ENCODE measurements at places on chromosomes 6 and 20. TPM values are rescaled to one million over a fixed set of nuclear protein-coding genes. Genes with fewer than 3 reads are reported as not detected.

The VGLL2 gene
- polyA plus RNA-seq: 76.1 TPM

The SPATS1 gene
- not detected for polyA plus RNA-seq

The TREM2 gene
- 0.26 TPM for polyA plus RNA-seq

The ZNF184 gene
- polyA plus RNA-seq: not detected

The HLA-DOB gene
- polyA plus RNA-seq: 0.31 TPM

The GSTA1 gene
- not detected for polyA plus RNA-seq

The LY6G6C gene
- 0.63 TPM for polyA plus RNA-seq

The OR2H1 gene
- not detected for polyA plus RNA-seq

The TNF gene
- 0.11 TPM for polyA plus RNA-seq

DNA sequence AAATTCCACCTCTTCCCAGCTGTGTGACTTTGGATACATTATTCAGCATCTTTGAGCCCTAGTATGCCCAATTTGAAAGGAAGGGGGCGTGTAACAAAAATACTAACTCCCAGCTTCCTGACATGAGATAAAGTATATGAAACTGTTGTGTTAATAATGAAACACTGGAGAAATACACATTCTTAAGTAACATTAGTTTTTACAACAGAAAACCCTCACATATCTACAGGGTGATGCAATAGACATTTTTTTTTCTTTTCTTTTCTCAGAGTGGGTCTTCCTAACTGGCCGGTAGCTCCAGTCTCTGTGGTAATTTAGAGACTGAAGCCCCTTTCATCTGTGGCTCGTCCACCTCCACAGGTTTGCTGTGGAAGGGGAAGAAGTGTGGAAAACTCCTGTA lies 79.5 kb downstream of the CD83 start:
- DNase-seq: no peak

- no peak for DNase-seq
Observed at GRCh38 chr6:168582571-168582981, 141.6 kb downstream of the SMOC2 start.

GRCh38 chr6:107495196-107495643 lies 5.3 kb downstream of the SOBP start:
- DNase-seq: peak; percentile 84

GRCh38 chr6:50815436-50816114 lies 3.1 kb upstream of the TFAP2B start:
- no peak for DNase-seq

GRCh38 chr20:4082406-4083097 lies 67.2 kb upstream of the RNF24 start:
- no peak for DNase-seq

GRCh38 chr6:13611715-13612114 lies 3.4 kb upstream of the NOL7 start:
- no peak for DNase-seq

DNA sequence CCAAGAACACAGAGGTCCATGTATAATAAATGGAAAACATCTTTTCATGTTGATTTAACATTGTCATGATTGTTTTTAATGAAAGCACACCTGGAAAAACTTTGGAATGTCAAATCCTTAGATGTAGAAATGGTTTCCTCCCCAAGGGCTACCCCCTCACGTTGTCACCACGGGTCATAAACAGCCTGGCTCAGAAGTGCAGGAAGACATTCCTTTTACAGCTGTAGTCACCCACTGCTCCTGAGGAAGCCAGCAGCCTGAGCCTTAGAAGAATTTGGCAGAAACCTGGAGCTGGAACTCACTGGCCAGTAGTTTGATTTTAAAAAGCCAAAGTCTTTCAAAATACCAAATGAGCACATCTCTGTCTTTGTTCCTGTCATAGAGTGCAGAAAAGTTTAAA lies 23.7 kb downstream of the ADGRF5 start:
- no peak for DNase-seq

- no peak for DNase-seq
Observed at GRCh38 chr6:74605922-74606581, 599.8 kb downstream of the COL12A1 start.

- no peak for DNase-seq
Observed at GRCh38 chr20:57904314-57905105, 194.7 kb upstream of the PMEPA1 start.

DNA sequence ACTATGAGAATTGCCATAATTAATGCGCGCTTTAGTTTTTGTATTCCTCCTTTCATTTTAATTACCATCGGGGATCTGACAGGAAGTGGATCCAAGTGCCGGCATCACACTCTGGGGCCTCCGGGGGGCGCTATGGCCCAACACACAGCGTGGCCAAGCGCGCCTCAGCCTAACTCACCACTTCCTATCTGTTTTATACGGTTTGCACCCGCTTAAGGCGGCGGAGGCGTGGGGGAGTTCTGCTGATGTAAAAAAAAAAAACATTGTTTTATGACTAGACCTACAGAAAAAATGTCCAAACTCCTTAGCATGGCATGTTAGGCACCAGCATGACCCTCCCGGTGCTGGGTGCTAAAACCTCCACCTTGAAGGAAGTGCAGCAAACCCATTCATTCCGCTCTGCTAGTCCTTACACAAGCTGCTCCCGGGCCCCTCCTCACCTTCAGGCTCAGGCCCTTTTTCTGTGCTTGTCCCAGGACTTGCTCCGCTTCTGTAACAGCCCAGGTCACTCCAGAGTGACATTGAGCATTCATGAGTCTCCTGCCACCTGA lies 4.5 kb upstream of the EBF4 start:
- DNase-seq: peak; percentile 23

DNA sequence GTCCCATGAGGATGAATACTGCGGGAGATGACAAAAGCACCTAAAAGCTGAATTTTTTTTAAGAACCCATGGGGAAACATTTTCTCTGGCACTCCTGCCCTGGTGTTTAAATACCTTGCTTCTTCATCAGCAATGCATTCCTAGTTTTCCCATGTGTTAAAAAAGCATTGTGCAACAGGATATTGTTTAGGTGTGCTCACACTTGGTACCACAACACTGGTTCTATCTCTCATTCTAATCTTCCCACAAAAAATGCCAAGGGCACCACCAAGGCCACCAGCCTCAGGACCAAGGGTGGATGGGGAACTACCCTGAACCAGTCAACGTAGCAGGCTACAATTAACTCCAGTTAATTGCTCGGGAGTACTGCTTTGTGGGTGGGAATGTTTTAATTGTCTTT lies 50.9 kb downstream of the ALDH5A1 start:
- no peak for DNase-seq

- DNase-seq: no peak
Observed at GRCh38 chr6:11773013-11773412, 5.6 kb downstream of the ADTRP start.

- no peak for DNase-seq
Observed at GRCh38 chr6:157550114-157550989, 169.4 kb downstream of the ZDHHC14 start.

DNA sequence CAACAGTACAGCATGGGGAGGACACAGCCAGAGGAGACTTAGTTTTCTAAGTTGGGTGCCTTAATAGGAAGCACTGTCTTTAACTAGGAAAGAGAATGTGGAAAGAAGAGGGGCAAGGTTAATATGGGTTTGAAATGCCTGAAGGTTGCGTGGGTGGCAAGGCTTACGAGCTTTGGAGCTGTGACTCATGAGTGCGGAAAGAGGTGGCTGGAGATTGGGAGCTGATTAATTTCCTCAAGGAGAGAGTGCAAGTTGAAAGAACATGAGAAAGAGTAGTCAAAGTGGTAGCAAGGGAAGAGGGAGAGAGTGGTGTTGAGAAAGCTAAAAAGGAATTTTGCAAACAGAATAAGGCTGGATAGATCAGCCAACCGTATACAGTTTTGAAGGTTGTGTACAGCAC lies 315.1 kb upstream of the PRND start:
- no peak for DNase-seq

DNA sequence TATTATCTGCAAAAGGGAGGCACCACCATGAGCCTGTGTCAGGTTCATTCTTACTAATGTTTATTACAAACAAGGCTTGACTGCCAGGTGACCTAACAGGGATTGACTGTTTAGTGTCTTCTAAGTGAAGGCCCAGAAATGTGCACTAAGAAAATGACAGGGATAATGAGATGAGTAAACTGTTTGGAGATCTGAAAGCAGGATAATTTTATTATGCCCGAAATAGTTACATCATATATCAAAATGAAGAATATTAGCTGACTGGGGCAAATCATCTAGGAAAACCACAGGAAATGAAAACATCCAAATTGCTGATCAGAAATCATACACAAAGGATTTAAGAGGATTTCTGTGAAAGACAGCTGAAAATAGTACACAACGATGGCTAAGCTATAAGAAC lies 516.7 kb downstream of the HDGFL1 start:
- no peak for DNase-seq

DNA sequence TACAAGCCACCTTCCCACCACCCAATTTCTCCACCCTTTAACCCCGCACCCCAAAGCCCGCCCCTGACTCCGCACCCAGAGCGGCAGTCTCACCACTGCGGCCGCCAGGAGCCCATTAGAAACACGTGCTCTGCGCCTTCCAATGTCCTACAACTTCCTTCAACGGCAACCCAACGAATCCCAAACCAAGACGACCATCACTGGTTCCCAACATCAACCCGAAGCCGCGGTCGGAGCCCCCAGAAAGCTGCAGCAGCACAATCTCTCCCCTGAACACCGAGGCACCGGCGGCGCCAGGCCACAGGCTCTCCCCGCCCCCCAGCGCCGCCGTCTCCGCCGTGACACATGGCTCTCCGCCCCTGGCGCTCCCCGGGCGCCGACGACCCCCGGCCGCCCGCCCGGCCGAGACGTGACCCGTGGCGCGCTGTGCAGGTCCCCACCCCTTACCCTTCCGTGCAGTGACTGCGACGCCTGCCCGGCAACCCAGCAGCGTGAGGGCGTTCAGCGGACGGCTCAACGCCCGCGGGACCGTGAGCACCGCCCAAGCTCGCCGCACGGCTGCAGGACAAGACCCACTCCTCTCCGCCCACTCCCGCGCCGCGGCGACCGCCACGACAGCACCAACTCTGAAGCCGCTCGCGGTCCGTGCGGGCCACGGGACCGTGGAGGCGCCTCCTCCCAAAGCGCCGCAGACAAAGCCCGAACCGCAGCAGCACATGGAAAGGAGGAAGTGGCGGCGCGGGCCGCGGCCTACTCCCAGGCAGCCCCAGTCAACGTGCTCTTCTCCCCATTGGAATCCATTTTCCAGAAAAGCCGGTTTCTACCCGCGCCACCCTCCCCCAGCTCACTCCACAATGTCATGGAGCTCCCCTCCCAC lies 551 bp downstream of the SYNCRIP start:
- peak; percentile 51 for DNase-seq

- DNase-seq: no peak
Observed at GRCh38 chr6:22600059-22600458, 30.7 kb downstream of the HDGFL1 start.

DNA sequence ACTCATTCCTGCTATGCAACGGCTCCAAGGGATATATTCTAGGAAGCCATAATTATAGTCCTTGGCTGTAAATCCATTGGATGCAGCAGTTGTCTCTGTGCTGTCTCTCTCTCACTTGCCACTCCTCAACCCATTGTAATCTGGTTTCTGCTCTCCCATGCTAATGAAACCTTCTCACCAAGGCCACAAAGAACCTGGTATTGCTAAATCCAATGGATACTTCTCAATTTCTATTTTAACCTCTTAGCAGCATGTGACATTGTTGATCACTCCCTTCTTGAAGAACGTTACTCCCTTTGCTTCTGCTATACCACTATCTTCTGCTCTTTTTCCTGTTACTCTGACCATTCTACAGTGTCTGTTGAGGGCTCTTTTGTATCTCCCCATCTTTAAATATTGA lies 39.8 kb upstream of the GCLC start:
- no peak for DNase-seq

DNA sequence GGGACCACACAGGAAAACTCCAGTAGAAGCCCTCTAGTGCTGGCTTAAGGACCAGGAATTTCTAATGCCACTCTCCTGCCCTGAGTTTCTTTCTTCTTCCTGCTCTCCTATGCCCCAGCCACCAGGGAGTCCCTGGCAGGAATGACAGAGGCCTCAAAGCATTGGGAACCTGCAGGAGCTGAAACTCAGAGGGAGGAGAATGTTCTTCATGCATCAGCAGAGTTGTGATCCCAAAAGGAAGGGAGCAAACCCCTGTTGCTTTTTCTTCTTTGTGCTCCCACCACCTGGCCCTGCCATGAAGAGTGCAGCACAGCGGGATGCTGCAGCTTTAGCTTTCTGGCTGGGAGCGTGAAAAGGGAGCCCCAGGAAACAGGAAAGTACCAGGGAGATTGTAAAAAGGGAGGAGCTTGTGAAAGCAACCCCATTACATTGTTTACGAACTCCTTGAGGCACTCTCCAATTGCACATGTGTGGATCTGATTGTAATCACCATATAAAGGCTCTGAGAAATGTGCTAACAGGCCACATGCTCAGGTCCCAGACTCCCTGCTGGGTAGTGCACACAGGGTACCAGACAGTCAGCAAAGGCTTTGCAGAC lies 34.7 kb upstream of the FKBP1A start:
- DNase-seq: no peak

DNA sequence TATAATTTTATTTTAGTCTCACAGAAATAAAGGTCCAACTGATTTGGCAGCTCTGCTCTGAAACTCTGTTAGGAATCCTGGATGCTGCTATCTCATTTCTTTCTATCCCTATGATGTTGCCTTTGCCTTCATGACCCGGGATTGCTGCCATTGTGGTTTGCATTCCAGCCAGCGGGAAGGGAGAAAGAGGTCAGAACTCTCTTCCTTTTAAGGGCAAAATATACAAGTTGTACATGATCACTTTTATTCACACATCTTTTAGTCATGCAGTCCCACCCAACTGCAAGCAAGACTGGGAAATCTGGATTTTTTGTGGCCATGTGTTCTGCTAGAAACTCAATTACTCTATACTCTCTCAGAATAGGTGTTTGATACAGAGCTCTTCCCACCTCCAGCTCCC lies 263.1 kb upstream of the ZFP64 start:
- no peak for DNase-seq

GRCh38 chr6:67358241-67358640 lies 1276.8 kb upstream of the ADGRB3 start:
- no peak for DNase-seq

- DNase-seq: no peak
Observed at GRCh38 chr6:145199961-145200360, 535.4 kb downstream of the EPM2A start.

DNA sequence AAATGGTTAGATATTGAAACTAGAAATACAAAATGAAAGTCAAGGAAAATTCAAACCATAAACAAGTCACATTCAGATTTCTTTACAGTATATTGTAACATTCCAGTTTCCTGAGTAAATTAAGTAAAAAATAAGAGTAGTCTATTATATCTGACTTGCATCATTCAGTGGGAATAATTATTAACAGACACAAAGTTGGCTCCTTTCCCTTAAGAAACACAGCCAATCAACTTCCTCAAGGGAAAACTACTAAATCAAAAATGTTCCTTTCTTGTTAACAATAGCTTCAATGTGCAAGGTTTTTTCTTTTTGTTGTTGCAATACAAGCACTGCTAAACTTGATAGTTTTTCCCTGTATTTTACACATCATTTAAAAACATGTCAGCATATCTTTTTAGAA lies 33.2 kb downstream of the DNAAF9 start:
- no peak for DNase-seq

Measured in muscle of arm (tissue), 14 donors.